ENCODE measurements at places on chromosomes 4 and X.

DNA sequence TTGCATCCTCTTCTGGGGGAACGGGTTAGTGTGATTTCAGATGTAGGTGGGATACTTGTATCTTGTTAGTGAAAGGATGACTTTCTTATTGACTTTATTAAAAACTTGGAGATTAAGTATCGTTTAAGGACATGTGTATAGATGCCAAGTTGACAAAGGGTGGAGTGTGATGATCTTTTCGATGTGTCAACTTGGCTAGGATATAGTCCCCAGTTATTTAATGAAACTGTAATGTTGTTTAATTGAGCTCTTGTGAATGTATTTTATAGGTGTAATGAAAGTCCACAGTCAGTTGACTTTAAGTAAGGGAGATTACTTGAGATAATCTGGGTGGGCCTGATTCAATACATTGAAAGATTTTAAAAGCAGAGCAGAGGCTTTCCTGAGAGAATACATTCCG, 127.0 kb downstream of the AASDH start:
- DNase-seq = no peak

- no peak for DNase-seq
Measured at GRCh38 chr4:54076673-54077072, 12.3 kb upstream of the CHIC2 start.

- DNase-seq = peak; percentile 27
Measured at GRCh38 chrX:12819222-12819621, 28.0 kb downstream of the PRPS2 start.

- no peak for DNase-seq
Measured at GRCh38 chr4:140103676-140104075, 50.3 kb downstream of the MAML3 start.

DNA sequence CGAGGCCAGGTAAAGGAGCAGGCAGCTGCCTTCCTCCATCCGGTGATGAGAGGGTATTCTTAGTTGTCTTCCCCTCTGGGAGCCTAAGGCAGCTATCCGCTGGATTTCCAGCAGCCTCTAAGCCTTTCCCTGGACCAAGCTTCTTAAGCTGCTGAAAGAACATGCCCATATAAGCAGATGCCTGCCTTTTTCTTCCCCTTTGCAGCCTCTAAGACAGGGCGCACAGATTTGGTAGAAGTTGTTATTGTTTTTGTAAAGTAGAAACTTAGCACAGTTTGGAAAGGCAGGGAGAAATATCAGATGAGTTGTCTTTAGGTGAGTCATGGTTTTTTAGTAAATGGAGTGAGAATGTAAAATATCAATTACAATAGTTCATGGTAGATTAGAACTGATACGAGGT, 210.8 kb downstream of the ARHGAP10 start:
- DNase-seq = no peak

DNA sequence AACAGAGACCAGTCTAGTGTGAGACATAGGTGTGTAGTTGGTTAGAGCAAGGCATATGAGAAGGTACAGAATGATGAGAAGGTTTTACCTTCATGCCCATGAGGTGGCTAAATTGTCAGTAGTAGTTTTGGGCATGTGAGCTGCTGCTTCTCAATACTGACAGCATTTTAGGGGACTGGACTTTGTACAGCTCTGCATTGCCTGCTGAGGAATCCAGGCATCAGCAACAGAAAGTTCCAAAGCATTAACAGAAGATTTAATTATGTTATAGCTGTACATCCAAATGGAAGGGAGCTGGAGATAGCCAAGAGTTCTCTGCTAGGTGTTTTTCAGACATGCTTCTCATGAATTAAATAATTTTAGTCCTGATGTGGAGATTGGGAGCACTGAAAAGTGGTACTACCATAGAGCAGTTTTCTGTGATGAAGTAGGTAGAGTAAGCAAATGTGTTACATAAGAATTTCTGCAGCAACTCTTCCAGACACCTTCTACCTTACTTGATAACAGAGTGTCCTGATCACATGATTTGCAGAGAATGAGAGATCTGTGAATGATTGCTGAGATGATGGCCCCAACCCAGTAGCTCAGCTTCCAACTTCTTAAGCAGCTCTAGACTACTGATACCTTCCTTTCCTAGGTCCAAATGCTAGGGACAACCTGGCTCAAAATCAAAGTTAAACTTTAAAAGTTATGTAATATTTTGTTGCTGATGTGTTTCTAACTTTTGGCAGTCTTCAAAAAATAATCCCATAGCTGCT, 30.4 kb downstream of the FNIP2 start:
- DNase-seq = no peak

DNA sequence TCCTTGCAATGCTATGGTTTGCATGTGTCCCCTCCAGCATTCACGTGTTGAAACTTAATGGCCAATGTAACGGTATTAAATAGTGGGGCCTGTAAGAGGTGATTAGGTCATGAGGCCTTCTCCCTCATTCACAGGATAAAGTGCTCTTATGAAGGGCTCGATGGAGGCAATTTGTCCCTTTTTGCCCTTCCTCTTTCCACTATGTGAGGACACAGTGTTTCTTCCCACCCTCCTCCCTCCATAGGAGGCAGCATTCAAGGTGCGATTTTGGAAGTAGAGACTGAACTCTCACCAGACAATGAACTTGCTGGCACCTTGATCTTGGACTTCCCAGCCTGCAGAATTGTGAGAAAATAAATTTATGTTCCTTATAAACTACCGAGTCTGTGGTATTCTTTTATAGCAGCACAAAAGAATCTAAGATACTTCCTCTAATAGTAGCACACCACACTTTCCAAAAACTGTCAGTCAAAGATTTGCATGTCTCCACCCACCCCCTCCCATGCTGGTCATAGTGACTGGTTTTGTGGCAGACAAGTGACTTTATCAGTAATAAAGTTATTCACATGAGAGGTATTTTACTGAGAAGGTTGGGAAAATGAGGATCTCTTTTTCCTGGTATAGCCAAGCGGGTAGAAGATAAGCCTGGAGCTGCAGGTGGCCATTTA, 113.5 kb upstream of the TTC29 start:
- DNase-seq = no peak

DNA sequence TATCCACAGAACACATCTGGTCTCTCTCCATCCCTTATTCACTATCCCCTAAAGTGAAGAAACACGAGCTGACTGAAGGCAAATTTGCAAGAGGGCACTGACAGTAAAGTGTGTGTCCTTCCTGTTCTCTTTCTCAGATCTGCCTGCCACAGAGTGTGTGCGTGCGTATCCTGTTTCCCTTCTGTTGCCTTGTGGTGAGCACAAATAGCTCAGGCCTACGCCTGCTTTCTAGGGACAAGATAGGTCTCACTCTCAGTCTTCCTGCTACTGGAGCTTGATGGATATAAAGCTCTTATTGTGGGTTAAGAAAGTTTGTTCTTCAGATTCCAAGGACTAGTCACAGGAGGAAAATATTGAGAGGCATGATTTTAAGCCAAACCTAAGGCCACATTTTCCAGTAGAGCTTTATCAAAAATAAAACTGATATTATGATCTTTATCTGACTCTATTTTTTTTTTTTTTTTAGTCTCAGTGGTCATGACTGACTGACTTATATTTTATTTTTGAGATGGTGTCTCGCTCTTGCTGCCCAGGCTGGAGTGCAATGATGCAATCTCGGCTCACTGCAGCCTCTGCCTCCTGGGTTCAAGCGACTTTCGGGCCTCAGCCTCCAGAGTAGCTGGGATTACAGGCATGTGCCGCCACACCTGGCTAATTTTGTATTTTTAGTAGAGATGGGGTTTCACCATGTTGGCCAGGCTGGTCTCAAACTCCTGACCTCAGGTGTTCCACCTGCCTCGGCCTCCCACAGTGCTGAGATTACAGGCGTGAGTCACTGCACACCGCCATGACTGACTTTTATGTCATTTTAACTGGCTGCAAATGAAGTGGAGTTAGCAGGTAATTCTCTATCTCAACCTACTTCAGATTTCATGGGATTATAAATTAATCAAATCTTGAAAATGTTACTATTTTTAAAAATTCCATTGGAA, 140.3 kb upstream of the SH3RF1 start:
- DNase-seq = no peak
